Foreskin fibroblast (primary cell): ENCODE measurements at places on chromosomes 5 and 9.

- DNase-seq: peak; percentile 8
Observed at GRCh38 chr5:40074826-40075225, 604.9 kb upstream of the PTGER4 start.

GRCh38 chr5:138716456-138716924 lies 36.7 kb upstream of the CTNNA1 start:
- DNase-seq: no peak

- peak; percentile 86 for DNase-seq
Observed at GRCh38 chr5:74326571-74327338, 313.8 kb downstream of the ENC1 start.

DNA sequence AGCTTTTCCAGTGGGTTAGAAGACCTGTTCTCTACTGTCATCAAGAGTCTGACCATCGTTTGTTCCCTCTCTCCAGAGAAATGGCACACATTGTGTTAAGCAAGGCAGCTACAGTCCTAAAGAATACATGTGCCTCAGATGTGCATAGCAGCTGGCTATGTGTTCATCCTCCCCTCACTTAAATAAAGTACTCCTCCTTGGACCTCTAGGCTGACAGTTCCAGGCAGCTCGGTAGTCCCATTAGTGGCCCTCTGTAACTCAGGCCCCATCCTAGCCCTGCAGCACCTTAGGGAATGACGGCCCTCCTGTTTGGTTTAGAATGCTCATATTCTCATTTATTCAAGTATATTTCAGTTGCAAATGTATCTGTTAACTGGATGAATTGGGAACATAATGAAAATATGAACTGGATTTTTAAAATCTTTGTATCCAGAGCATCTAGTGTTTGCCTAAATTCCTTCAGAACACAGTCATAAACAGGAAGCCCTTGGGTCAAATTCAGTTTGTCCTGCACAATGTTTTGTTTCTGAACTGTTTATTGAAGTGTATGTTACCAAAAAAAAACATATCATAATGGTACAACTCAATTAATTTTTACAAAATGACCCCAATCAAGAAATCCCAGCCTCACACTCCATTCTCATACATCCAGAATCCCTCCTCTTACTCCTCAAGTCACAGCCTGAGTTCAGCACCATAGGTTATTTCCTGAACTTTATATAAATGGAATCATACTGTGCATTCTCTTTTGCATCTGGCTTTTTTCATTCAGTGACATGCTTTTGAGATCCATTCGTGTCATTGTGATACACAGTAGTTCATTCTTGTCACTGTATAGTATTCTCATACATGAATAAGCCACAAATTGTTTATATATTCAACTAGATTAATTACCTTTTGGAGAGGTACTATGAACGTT lies 1.6 kb upstream of the ASPN start:
- DNase-seq: peak; percentile 64

DNA sequence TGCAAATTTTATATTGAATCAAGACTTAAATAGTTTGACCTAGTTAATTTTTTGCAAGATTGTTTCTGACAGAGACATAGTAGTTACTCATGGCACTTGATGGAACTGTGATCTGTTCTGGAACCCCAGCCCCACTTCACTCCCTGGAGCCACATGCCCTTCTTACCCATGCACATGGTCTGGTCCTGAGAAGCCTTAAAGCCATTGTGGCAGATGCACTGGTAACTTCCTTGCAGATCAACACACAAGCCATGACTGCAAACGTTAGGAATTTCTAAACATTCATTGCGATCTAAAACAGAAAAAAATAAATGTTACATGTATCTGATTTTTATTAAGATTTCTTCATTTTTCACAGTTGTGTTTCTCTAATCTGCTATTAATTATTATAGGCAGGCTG lies 221.2 kb downstream of the SLC12A2 start:
- DNase-seq: peak; percentile 43

DNA sequence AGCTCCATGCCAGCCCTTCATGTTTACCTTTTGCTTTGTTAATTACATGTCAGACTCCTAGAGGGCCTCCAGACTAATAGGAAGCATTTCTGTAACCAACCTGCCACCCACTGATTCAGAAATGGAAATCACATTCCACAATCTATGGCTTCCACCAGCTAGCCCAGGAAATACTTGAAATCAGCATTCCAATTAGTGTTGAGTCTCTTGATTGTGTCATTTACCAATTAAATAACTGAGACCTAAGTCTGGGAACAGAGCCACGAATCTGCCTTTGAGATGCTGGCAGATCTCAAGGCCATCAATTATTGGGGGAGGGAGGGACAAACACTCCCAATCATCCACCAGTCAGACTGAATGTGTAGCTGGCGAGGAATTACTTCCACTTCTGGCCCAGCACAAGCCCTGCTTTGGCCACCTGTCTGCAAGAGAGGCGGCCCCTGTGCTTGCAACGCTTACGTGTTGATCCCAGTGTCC lies 27.4 kb upstream of the SAP30L start:
- DNase-seq: no peak

DNA sequence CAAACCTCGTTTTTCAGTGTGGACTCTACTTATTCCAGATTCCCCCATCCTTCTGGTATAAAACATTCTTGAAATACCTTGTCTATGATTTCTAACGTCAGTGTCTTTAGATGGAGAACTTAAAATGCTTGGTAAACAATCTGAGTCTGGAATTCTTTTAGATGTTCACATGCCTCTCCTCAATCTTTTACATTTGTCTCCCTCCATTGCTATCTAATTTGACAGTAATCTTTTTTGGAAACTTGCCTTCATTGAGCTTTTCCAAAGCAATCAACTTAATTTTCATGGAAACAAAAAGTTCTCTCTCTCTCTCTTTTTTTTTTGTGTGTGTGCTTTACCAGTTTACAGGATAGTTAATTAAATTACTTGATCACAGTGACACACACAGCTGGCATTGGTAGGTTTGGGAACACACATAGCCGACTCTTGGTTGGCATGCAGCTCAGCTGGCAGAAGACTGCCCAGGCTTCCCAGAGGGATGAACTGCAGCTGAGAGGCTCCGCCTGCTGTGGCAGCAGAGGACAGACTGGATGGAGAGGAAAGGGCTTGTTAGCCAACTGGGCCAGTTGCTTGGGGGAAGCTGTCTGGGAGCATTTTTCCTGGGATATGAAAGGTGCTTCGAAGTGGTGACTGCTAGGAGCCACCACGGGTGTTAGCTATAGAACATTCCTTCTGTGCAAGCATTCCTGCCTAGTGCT lies 271.3 kb downstream of the ZSWIM6 start:
- DNase-seq: no peak

DNA sequence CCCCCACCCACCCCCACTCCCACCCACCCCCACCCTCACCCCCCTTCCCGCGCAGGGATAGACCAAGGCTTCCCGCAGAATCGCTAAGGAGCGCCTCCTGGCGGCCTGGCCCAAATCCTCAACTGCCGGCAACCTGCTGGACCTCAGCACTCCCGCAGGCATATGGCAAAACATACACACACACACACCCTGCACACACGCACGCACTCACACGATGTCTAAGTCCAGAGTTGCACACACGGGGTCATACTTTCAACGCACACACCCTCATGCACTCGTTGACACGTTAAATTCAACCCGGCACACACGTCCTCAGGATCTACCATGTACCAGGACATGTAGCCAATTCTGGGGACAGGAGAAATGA lies 1.7 kb downstream of the CPLX2 start:
- no peak for DNase-seq

- peak; percentile 85 for DNase-seq
Observed at GRCh38 chr5:158701406-158702177, 398.1 kb downstream of the EBF1 start.

GRCh38 chr5:96344678-96345577 lies 88.1 kb downstream of the PCSK1 start:
- DNase-seq: peak; percentile 74

GRCh38 chr5:135989686-135990085 lies 34.9 kb upstream of the LECT2 start:
- DNase-seq: no peak

GRCh38 chr9:127185181-127185580 lies 62.7 kb upstream of the ANGPTL2 start:
- DNase-seq: no peak

DNA sequence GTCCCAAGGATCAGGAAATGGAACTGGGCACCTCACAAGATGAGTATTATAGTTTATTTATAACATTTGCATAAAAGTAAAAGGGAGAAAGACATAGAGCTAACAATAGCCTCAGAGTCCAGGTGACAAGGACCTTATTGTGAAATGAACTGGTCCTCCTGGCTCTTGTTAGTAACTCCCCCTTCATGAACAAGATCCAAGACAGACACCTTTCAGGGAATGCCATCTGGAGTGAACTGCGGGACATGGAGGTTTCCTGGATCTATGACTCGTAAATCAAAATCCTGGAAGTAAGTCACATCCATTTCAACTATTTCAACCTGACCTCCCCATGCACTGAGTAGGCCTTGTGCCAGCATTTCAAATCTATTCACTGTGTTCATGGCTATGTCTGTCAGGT lies 129.5 kb upstream of the GAS1 start:
- DNase-seq: no peak

DNA sequence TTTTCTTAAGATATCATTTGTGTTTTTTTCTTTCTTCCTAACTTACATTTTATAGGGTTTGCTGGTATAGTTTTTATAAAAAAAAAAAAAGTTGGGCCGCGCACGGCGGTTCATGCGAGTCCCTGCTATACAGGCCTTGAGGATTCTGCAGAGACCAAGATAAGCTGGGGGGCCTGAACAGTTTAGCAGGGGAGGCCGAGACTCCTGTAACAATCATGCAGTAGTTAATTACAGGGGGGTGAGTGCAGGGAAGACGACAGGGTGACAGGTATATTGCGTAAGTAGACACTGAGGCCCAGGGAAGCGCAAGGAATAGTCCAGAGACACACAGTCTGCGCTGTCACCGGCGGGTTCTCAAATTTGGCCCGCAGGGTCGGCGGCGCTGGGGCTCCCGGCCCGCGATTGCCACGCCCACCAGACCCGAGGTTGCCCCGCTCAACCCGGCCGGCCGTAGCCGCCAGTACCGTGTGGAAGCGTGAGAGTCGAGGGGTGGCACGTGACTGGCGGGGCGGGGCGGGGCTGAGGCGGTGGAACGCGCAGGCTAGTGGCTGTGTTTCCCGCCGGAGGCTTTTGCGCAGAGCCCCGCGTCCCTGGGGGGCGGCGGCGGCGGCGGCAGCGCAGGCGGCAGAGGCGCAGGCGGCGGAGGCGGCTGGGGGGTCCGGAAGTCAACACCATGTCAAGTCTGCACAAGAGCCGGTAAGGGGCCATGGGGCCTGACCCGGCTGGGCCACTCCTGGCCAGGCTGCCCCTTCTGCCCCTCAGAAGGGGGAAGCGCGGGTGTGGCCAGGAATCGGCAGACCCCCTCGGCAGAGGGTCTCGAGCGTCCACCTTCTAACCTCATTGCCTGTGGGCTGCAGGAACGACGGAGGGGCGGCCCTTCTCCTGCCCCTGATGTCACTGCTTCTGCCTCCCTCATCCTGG lies at the start of gene TBC1D13:
TBC1D13 (plus strand) TSS at position 573 of the 921 bp plus-strand sequence; CDS start at position 674, 101 bp downstream.
- DNase-seq: peak; percentile 92

DNA sequence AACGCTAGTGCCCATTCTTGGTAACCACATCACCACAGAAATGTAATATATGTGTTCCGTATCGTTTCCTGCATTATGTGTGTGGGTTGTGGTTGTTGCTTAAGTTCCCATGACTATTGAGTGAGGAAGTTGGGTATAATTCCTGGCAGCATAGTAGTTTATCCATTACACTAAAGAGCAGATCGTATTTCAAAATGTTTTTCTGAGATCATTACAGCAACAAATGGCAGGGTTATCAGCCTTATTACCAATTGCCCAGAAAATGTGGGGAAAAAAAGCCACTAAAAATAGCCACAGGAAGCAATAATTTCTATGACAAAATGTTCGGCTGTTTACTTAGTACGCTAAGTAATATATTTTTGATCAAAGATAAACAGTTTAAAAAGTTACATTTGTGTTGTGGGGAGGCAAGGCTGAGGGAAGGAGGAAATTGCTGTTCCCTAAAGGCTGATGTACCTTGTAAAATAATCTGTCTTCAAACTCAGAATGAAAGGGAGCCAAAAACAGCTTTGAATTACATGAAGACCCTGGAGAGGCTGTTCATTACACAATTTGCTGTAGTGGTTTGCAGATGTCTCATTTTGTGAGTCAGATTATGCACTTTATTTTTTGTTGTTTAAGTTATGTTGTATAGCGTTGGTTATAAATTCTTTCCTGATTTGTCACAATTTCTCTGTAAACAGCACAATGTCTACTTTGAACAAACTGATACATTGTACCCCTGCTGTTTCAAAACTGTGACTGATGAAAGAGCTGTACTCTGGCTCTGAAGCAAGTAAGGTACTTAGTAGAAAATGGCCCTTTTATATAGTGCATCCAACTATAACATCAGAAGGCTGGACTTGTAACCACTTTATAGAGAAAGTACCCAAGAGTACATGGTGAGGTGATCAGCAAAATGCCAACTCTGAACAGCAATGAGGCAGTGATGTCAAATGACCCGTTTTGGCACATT lies 1028.5 kb downstream of the NR2F1-AS1 start:
- DNase-seq: peak; percentile 96

- DNase-seq: no peak
Observed at GRCh38 chr5:133527311-133527710, 85.0 kb downstream of the FSTL4 start.

GRCh38 chr9:1917396-1917935 lies 97.7 kb upstream of the SMARCA2 start:
- no peak for DNase-seq

DNA sequence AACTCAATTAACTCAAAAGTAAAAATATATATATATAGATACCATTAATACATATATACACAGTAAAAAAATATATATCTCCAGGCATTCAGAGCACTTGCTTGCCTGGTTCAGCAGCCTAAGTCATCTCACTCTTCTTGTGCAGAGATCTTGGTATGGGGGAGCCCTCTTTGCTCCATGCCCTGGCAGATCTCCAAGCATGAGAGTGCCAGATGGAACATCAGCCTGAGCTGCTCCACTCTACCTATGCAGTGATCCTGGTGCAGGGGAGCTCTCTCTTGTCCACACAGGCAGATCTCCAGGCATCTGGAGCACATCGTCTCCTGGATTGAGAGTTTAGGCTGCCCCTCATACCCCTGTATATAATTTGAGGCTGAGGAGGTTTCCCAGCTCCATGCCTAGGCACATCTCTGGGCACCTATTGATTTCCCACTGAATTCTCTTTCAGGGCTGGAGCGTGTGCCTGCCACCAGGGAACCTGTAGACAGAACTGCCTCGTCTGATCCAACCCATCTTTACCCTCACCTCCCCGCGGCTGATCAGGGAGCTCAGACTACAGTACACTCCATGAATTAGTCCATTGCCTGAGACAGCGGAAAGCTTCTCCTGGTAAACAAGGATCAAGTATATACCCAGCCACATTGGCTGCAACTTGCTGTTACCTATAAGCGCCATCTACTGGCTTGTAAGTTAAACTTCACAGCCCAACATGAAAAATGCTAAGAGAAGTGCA lies 342.4 kb upstream of the GRIA1 start:
- peak; percentile 79 for DNase-seq

GRCh38 chr5:96743805-96744204 lies 63.9 kb downstream of the ERAP1 start:
- DNase-seq: no peak

DNA sequence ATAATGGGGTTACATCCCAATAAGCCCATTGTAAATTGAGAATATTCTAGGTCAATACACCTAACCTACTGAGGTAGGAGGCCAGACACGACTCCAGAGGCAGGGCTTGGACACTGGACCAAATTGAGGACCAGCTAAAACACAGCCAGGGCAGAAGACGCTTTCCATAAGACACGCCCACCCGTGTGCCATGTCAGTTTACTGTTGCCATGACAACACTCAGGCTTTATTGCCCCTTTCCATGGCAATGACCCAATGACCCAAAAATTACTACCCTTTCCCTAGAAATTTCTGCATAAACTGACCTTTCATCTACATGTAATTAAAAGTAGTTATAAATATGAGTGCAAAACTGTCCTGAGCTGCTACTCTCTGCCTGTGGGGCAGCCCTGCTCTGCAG lies 31.5 kb downstream of the SLC22A4 start:
- no peak for DNase-seq

- no peak for DNase-seq
Observed at GRCh38 chr5:124704594-124705284, 41.7 kb downstream of the ZNF608 start.
